Esophagus mucosa (tissue), 1 donor: ENCODE measurements at places on chromosomes 1 and 21. TPM values are rescaled to one million over a fixed set of nuclear protein-coding genes. Genes with fewer than 3 reads are reported as not detected.

ADORA1 gene
- total RNA-seq, result 0.28 TPM

KIAA1614 gene
- 0.36 TPM for total RNA-seq

BRDT gene
- total RNA-seq, result not detected

KRTAP19-3 gene
- not detected for total RNA-seq

TMPRSS2 gene
- 41.6 TPM for total RNA-seq

C8B gene
- total RNA-seq, result not detected

CD1B gene
- not detected for total RNA-seq

TSACC gene
- 0.80 TPM for total RNA-seq

UAP1 gene
- total RNA-seq, result 40.5 TPM

RUNX3 gene
- total RNA-seq, result 1.6 TPM

KPNA6 gene
- total RNA-seq, result 54.1 TPM

C1QTNF12 gene
- 3.9 TPM for total RNA-seq

CYP4B1 gene
- 13.5 TPM for total RNA-seq

LEFTY1 gene
- not detected for total RNA-seq

EFCAB14 gene
- total RNA-seq, result 63.6 TPM

RPTN gene
- total RNA-seq, result 0.08 TPM

KRTAP12-2 gene
- not detected for total RNA-seq

SLAMF8 gene
- total RNA-seq, result 0.80 TPM

MCOLN2 gene
- 0.52 TPM for total RNA-seq

SH2D1B gene
- 3.4 TPM for total RNA-seq

SUCO gene
- 13.5 TPM for total RNA-seq

ADGRB2 gene
- 0.24 TPM for total RNA-seq

LCE6A gene
- total RNA-seq, result not detected
